Stimulated activated CD8-positive, alpha-beta memory T cell treated with anti-CD3 and anti-CD28 coated beads, Interleukin-4, amount 100 ng/mL, for 1 hour (primary cell): ENCODE measurements at places on chromosomes 11 and 22.

GRCh38 chr11:45073685-45074141 lies 72.7 kb upstream of the PRDM11 start:
- no peak for DNase-seq

DNA sequence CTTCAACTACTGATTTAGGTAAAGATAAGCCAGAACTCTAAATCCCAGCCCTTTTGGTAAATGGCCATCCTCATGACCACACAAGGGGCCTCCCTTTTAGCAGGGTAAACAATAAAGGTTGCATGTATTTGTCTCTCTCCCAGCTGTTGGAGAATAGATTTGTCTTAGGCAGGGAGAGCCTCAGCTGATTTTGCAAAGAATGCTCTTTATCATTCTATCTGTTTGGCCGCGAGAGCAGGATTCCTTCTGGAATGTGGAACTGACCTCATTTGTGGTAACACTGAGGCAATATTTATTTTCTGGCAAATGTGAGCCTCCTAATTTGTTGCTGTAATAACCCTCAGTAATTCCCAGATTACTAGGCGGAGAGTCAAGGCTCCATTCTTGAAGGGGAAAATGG lies 15.3 kb downstream of the PTS start:
- DNase-seq = no peak

- no peak for DNase-seq
Observed at GRCh38 chr11:126481303-126481680, 125.8 kb downstream of the ST3GAL4 start.

DNA sequence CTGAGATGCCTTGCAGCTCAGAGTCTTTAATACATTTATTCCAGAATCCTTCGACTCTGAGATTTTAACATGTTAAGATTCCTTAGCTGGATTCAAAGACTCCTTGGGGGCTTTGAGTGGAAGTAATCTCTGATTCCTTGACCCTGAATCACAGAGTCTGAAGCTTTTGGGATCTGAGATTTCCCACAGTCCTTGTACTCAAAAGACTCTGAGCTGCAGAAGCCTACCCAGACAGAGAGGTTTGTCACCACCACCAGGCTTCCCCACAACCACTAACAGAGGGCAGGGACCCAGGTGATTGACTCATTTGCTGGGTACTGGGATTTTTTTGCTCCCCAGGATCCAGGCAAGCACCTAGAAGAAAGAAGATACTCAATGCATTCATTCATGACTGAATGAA lies 1.4 kb upstream of the SERPINH1 start:
- no peak for DNase-seq

- no peak for DNase-seq
Observed at GRCh38 chr22:46626911-46627805, 7.0 kb downstream of the GRAMD4 start.

- DNase-seq = no peak
Observed at GRCh38 chr11:19853920-19854319, 141.3 kb downstream of the NAV2 start.

DNA sequence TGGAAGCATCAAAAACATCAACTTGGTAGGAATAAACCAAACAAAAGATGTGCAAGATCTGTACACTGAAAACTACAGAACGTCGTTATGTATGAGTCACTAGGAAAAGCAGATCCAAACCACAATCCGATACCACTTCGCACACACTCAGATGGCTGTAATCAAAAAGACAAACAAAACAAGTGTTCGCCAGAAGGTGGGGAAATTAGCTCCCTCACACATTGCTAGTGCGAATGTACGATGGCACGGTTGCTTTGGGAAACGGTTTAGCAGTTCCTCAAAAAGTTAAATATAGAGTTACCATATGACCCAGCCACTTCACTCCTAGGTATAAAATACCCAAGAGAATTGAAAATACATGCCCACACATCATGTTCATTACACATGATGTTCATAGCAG lies 14.8 kb upstream of the CARD10 start:
- no peak for DNase-seq

DNA sequence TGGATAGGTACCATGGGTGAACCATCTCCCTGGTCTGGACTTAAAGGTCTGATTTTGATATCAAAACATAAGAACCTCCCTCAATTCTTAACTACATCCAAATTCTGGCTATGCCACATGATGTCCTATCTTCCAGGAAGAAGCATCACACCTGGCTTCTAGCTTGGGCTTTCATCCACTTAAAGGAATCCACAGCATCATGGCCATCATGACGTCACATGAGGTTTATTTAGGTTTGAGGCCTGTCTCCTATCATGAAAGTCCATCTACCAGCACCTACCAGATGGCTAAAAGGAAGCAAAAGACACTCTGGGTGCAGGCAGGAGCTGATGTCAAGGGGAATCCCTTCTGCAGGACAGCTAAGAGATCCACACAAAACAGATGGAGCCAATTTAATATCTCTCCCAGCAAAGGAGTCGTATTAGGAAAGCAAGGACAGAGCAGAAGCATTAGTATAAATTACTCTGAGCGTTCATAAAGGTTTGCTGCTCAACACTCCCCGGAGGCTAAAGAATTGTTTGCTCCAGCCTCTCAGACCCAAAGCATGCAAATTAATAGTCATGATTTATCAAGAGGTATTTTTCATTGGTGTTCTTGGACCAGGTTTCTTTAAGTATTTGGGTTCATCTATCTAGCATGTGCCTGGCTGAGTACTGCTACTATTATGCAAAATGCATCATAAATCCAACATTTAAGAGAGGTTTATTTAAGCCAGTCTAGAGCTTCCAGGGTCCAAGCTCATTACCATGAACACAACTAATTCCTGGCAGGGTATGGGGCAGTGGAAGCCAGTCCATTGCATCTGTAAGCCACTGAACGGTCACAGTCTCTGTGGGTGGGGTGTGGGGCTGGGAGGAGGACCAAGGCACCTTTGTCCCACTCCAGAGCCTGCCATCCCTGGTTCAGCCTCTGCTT lies 47.2 kb downstream of the GALNT18 start:
- DNase-seq = no peak

GRCh38 chr11:104713401-104713800 lies 184.9 kb downstream of the CASP12 start:
- DNase-seq = no peak

DNA sequence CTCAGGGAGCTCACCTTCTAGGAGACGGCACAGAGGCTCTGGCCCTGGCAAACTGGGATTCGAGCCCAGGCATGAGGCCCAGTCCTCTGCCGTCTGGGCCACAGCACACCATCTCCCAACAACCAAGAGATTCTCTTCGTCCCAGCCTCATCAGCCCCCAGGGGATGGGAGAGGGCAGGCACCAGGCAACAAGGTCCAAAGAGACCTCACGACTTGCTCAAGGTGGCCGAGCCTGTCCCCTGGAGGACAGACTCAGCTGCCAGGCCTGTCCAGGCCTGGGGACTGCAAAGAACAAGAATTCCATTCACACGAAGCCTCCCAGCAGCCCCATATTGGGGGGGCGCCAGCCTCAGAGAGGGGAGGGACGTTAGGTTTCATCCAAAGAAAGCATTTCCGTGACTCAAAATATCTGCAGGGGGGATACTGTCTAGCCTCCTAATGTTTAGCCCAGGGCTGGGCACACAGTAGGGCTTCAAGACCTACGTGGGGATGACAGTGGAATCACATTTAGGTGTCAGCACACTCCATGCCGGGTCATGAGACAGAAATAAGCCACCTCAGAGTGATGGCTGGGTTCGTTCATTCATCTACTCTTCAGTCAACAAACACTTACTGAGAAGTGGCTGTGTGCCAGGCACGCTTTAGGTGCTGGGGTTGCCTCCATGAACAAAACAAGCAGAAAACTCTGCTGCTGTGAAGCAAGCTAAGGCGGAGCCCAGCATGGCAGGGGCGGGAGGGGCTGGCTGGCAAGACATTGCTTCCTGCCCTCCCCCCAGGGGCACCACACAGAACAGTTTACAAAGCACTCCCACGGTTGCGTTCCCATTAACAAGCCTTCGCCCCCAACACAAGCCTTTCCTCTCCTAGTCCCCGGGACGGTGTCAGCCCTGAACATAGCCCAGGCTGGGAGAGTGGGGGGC lies 1.2 kb downstream of the CARNS1 start:
- peak; percentile 74 for DNase-seq

GRCh38 chr11:58613228-58613627 lies 9.2 kb upstream of the CNTF start:
- DNase-seq = no peak

GRCh38 chr22:30598986-30599385 lies 7.3 kb upstream of the PES1 start:
- no peak for DNase-seq

GRCh38 chr22:34851918-34852662 lies 213.9 kb upstream of the ISX start:
- no peak for DNase-seq

GRCh38 chr11:100908746-100909145 lies 220.9 kb downstream of the PGR start:
- no peak for DNase-seq

- no peak for DNase-seq
Observed at GRCh38 chr11:35559949-35560348, 34.5 kb upstream of the PAMR1 start.

GRCh38 chr11:128904656-128905344 lies 13.6 kb downstream of the KCNJ5 start:
- DNase-seq = no peak

GRCh38 chr11:120877746-120878365 lies 146.0 kb upstream of the TBCEL start:
- DNase-seq = no peak

DNA sequence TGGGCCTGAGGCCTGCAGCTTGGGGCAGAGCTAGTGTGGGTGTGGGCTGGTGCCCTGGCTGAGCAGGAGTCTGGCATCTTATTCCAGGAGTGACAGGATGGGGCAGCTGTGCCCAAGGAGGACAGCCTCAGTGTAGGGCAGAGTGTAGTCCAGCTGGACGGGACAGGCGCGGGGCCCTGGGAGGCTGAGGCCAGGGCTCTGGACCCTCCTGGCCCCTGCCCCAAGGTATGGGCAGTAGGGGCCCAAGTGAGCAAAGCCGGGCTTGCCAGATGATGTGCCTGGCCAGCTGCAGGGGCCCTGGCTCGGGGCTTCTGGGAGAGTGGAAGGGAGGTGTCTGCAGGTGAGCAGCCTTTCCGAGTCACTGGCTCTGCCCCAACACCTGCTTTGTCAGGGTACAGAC lies 1190.9 kb downstream of the BRD1 start:
- DNase-seq = no peak

DNA sequence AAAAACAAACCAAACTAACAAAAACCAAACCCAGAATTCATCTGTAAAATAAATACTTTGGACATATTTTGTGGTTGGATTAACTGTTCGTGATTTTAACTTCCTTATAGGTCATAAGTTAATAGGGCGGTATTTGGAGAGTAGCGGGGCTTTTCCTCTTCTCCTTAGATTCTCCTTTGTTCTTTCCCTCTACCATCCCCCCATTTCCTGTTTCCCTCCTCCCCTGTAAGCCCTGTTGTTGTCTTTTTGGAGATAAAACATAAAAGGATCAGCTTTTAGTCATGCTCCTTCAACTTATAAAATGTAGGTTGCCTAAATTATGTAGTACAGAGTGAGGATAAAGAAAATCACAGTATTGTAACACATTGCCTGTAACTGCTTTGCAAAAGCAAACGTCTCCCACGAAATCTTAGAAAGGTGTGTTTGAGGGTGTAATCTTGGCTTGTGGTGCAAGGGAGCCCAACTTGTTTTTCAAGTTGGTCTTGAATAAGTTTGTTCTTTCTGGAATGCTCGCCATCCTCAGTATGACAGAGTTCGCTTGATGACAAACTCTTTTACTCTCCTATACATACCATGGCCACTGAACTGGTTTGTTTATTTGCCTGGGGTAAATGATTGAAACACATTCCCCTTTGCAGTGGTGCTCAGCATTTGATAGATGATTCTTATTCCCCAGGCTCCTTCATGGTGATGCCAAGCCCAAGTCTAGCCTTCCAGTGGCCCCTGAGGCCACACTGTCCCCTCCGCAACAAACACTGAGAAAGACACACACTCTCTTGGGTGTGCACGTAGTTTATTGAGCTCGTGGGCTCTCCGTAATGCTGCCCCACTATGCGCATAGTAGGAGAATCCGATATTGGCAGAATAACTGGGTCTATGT lies 49.4 kb downstream of the TEAD1 start:
- DNase-seq = no peak

GRCh38 chr11:45031912-45032519 lies 81.3 kb upstream of the TP53I11 start:
- no peak for DNase-seq

DNA sequence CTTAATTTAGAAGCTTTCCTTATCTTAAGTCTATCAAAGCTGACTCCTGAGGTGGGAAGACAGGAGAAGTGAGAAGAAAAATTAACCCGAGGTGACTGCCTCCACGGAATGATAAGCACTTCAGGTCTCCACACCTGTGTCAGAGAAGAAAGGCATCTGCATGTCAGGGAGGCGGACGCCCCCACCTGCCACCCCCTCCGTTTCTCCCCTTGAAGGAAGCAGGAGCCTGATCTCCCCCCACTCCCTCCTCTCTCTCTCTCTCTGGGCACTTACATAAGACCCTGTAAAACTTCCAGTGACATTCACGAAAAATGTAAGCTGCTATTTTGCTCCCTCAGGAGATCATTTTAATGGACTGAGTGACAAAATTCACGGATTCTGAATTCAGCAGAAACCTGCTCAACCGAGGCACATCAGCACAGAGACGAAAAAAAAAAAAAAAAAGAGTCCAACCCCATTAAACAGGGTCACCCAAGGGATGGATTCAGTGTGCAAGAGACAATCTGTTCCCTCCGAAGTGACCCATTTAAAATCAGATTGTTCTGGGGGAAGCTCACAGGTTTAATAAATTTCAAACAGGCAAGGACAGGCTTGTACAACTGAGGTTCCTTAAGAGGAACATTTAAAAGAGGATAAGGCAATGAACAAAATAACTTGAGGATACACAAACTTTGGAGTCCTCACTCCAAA lies 1.5 kb downstream of the LARGE1 start:
- DNase-seq = no peak

GRCh38 chr11:128398517-128399250 lies 188.7 kb downstream of the ETS1 start:
- no peak for DNase-seq

DNA sequence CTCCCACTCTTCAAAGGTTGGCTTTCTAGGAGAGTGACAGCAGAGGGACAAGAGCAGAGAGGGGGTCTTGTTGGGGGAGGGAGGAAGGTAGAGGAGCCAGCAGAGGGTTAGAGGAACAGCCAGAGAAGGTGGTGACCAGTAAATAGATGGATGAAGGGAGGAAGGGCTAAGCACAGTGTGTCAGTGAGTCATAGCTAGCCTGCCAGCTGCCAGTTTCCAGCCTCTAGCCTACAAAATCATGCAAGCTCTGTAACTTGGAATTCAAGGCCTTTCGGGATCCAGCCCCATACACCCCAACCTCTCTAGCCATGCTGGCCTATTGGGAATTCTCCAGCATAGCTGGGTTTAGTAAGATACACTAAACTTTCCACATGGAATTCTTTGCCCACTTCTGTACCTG lies 147.4 kb upstream of the TEAD1 start:
- no peak for DNase-seq
